Progenitor cell of endocrine pancreas (in vitro differentiated cells): ENCODE measurements at places on chromosomes 4 and X.

- no peak for DNase-seq
Measured at GRCh38 chr4:148770848-148771247, 328.6 kb upstream of the NR3C2 start.

DNA sequence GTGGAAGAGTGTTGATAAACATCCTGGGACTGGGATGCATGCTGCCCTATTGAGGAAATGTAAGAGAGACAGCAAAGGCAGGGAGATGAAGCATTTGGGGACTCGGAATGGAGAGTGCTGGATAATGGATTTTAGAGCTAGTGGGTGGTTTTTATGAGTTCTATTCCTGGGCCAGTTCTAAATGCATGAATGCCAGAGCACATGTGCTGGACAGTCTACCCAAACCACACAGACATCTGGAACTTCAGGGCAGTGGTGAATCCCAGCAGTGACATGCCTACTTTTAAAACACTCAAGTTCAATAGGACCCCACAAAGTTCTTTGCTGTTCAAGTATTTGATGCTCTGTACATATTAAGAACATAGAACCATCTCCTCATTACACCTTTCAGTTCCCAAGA, 133.9 kb downstream of the CBR4 start:
- DNase-seq = no peak

- DNase-seq = no peak
Measured at GRCh38 chrX:68684919-68685304, 37.4 kb downstream of the STARD8 start.

DNA sequence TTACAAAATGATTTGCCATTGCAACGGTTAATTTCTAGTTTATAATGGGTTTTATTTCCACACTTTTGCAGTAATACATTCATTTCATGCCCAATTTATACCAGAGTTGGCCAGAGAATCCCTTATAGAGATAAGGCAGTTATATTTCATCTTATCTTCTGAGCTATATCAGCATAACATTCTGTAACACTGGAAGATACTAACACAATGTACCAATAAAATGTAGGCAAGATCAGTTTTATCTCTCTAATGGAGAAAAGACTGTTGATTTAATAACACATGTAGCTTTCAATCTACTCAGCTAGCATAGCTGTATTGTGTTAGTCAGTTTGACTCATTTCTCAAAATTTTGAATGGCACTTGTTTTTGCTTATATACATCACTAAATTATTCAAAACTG, 738.6 kb downstream of the TRAM1L1 start:
- no peak for DNase-seq
